ENCODE measurements at places on chromosomes 3 and 15.
A peak's percentile ranks its signal among the peaks of the same experiment; 100 is the strongest.

DNA sequence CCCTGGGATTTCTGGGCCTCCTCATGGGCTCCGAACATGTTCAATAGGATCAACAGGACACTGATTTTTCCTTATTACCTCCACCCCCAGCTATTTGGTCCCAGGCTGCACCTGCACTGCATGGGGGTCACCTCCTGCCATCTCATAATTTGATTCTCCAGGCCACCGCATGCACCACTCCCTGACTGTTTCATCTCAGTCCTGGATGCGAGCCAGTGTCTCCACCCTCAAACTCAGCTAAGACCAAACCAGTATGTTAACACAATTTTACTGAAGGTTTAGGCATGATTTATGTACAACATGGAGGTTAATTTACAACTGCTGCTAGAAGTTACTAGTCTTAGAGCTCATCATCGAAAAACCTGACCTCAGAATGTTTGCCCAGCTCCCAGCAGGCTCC lies 249.5 kb downstream of the UACA start:
- DNase-seq: no peak

DNA sequence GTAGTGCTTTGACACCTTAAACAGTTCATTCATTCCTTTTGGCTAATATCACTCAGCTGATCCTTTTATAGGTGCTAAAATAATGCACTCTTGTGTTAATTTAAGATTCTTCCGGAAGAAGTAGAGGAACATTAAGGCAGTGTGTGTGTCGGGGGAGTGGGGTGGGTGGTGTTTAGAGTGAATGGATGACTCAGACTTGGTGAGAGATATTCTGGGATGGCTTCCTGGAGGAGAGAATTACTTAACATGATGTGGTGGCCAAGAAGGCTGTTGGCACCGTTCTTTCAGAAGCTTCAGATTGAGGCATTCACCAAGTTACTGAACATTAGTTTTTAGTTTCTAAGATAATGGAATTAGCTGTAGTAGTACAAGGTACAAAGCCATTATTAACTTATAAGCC lies 125.6 kb upstream of the ROPN1 start:
- no peak for DNase-seq

DNA sequence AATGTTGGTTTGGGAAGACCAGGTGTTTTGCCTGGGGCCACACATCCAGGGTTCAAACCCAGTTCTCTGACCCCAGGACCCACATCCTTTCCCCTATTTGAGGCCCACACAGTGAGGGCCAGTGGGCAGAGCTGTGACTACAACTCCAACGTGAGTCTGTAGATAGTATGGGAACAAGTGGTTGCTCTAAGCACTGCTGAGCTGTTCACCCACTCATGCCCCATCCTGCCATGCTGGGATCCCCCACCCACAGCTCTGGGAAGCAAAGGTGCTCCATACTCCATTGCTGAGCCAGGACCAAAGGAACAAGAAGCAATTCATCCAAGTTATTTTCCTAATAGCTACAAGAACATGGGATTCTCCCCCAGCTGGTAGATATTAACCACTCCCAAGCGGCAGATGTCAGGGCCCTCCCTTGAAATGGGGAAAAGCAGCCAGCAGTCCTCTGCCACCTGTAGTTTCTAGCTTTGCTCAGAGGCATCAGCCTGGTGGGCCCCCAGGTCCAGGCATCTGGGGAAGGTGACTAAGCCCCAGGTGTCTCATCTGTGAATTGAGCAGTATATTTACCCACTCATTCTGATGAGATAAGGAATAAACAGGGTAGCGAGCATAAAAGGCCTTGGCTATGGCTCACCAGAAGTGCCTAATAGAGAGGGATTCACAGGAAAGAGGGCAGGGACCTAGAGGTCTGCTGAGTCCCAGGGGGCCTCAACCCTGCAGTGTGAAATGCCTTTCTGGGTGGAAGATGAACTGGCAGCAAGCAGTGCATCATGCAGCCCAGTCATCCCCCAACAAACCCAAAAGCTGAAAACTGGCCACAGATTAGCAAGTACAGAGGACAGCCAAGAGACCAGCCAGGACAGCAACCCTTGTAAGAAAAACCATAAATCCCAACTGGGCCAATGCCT lies 33.4 kb downstream of the POC1A start:
- DNase-seq: no peak

DNA sequence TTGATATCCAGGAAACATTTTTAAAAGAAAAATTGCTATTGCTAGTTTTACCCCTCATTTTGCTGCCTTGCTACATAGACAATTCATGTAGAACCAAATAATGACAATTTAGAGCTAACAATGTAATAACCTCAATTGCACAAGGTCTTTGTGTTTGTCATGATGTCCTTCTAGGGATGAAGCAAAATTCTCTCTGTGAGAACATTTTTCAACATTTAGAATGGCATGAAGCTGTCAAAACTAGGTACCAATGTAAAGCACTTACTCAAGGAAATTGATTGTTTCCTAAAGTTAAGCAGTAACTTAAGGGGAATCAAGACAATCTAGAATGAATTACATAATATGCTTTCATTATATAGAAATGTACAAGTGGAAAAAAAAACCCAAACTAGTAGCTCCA lies 7.9 kb upstream of the FGF7 start:
- no peak for DNase-seq

DNA sequence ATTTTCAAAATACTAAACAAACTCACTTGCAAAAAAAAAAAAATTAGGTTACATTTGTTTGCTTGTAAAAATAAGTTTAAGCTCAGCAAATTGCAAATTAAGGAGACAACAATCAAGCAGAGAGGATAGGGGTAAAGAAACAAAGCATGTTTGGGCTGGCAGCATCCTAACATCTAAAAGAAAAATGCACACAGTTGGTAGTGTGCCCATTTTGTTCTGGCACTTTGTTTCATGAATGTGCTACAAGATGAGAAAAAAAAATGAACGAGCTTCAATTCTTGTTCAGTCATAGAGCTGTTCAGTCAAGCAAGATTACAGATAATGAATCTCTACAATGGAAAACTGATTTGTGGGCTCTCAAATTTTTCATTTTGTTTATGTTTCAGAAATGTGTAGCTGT lies 17.7 kb upstream of the ZBBX start:
- DNase-seq: no peak

DNA sequence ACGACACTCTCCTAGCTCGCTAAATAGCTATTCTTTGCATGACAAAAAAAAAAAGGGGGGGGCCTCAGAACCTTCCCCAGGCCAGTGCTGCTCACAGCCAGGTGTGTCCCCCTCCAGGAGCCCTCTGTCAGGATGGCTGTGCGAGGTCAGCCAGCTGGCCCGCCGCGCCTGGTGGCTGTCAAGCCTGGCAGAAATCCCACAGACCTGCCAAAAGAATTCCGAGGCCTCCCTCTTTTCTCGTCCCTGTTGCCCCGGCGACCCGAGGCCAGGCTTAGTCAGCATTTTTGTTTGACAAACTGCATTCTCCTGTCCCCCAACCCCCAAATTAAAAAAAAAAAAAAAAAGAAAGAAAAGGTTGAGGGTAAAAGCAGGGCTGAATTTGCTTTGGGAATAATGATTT lies 61.9 kb downstream of the TM4SF4 start:
- DNase-seq: no peak

DNA sequence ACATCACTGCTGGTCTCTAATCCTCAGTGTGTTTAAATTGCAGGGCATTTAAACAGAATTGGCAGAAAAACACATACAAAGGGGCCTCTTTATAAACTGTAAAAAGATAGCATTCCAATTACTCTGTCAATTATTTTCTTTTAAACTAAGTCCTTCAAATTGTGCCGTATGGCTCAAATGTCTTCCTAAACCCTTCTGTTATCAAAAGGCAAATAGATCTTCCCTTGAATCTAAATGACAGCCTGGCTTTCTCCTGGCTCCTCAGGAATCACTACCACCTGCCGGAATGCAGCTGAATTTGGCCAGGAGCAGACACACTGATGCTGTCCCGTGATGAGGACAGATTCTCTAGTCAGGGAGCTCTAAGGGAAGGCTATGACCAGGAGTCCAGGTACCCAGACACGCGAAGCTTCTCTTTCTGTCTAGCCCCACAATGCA lies 85.6 kb downstream of the IGF2BP2 start:
- DNase-seq: no peak

- DNase-seq: no peak
Observed at GRCh38 chr15:45030743-45031142, 7.7 kb downstream of the SORD start.

- no peak for DNase-seq
Observed at GRCh38 chr3:62718515-62719320, 156.5 kb downstream of the CADPS start.

GRCh38 chr15:31329640-31330010 lies 3.0 kb downstream of the KLF13 start:
- no peak for DNase-seq

GRCh38 chr15:86197770-86198169 lies 118.1 kb downstream of the AGBL1 start:
- DNase-seq: no peak

GRCh38 chr15:93029214-93029835 lies 59.7 kb downstream of the RGMA start:
- DNase-seq: no peak

GRCh38 chr3:11463591-11463990 lies 180.1 kb downstream of the VGLL4 start:
- no peak for DNase-seq

DNA sequence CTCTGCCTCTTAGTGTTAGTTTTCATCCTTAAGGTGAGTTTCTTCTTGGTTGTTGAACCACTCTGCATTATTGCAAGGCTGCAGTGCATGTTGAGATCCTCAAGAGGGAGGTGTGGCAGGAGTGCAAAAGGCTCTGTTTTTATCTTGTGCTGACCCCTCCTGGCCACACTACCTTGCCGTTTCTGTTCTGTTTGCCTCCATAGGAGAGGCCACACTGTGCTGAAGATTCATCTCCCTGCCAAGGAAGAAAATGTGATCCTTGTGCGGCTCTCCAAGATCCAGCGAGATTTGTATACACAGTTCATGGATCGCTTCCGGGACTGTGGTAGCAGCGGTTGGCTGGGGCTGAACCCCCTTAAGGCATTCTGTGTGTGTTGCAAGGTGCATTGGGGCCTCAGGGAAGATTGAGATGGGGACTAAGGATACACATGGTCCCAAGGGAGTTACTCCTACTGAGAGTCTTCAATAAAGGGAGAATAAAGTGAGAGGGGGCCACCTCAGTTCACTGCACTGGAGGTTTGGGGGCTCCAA lies 33.0 kb upstream of the TEX264 start:
- peak; percentile 14 for DNase-seq

DNA sequence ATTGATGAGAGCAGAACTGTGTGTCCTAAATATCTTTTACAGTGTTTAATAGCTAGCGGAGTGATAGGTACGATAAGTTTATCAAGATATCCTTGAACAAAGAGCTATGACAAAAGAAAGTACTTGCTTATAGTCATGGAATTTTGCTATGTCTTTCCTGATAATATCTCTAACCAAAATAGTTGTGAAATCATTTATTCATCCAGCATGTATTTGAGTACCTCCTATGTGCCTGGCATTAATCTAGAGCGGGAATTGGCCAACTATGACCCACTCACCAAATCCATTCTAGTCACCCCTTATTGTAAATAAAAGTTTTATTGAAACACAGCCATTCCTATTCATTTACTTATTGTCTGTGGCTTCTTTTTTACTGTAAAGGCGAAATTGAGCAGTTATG lies 46.6 kb downstream of the ZFAND6 start:
- DNase-seq: no peak

GRCh38 chr15:66798426-66799061 lies 96.5 kb downstream of the SMAD6 start:
- no peak for DNase-seq

- no peak for DNase-seq
Observed at GRCh38 chr3:13559764-13560525, 11.0 kb downstream of the FBLN2 start.

DNA sequence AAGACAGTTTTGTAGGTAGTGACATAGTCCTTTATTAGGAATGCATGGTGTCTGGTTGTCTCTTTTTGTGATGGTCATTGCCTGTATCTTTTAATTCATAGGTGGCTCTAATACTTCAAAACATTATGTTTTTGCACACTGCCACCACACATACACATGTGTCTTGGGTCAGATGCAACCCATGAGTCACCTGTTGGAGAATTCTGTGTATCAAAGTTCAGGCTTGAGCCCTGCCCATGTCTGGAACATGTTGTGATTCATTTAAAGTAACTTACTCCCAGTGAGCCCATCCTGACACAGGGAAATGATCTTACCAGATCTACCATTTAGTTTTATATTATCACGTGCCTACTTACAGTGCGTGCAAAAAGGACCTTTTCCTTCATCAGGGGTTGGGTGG lies 142.7 kb downstream of the GHSR start:
- no peak for DNase-seq

- no peak for DNase-seq
Observed at GRCh38 chr15:100973351-100974111, 54.4 kb downstream of the LRRK1 start.

DNA sequence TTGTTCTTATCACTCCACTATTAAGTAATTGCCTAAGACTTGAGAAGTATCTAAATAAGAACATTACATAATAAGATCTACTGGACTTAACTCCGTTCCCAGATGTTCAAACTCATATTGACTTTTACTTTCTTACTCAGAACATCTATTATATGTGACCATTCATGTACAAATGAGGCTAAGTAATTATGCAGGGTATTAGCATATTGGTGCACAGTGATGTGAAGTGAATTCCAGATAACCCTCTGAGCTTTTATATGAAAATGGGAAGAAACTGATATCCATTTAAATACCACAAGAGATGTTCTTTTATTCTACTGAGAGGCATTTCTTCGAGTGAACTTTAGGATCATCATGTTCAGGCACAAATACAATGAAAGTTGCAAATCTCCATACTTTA lies 135.7 kb downstream of the ZPLD1 start:
- DNase-seq: no peak

GRCh38 chr3:280681-281080 lies 84.1 kb downstream of the CHL1 start:
- DNase-seq: no peak

DNA sequence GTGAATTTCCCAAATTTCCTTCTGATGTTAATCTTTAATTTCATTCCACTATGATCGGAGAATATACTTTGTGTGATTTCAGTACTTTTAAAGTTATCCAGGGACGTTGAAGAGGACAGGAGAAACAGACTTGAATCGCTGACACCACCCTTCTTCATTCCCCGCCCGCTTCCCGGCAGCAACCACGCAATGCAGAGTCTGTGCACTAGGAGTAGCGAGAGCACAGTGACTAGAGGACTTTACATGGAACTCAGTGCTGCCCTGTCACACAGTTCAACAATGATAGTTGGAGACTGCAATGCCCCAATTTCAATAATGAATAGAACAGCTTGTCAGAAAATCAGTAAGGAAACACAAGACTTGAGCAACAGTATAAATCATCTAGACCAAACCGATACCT lies 73.9 kb downstream of the RNF13 start:
- no peak for DNase-seq

Measured in CD4-positive, alpha-beta T cell treated with Interleukin-4 for 4 hours (primary cell).